Gastroesophageal sphincter (tissue), 4 donors: ENCODE measurements at places on chromosomes 6 and 20.

- no peak for ATAC-seq
- peaks cover 25% of the 10 kb centered on the region for H3K27me3 ChIP-seq
- H3K27ac ChIP-seq = no peak overlapping the region
- H3K4me1 ChIP-seq = peaks cover 11% of the 10 kb centered on the region
Observed at GRCh38 chr20:58212636-58213035, 15.8 kb downstream of the ANKRD60 start.

DNA sequence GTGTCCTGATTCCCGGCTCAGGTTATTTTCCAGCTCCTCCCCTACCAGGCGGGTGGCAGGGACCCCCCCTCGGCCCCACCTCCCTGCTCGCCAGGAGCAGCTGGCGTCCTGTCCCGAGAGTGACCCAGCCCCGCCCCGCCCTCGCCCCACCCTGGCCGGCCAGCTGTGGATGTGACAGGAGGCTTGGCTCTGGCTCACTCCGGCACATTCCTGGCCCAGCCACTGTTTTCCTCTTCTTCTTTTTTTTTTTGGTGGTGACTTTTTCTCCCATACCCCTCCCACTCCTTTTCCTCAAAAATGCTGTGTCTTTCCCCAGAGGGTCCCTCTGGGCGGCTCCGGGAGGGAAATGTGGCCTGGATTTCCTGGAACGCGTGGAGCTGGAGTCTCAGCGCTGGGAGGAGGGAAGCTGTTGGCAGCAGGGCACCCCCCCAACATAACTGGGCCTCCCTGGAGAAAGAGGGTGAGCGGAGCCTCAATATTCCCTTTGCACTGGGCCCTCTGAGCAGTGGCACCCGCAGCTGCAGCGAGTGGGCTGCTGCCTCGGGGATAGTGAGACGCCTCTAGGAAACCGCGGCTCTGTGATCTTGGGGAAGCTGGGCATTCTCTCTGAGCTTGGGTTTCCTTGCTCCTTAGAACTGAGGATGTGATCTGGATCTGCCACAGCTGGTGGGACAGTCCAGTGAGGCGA lies 28.3 kb upstream of the CSNK2A1 start:
- peak; percentile 75 for ATAC-seq
- H3K36me3 ChIP-seq = no peaks in the 10 kb centered on the region
- peaks cover 9% of the 10 kb centered on the region for H3K4me1 ChIP-seq
- peak overlapping the region; percentile 42 for H3K27ac ChIP-seq

DNA sequence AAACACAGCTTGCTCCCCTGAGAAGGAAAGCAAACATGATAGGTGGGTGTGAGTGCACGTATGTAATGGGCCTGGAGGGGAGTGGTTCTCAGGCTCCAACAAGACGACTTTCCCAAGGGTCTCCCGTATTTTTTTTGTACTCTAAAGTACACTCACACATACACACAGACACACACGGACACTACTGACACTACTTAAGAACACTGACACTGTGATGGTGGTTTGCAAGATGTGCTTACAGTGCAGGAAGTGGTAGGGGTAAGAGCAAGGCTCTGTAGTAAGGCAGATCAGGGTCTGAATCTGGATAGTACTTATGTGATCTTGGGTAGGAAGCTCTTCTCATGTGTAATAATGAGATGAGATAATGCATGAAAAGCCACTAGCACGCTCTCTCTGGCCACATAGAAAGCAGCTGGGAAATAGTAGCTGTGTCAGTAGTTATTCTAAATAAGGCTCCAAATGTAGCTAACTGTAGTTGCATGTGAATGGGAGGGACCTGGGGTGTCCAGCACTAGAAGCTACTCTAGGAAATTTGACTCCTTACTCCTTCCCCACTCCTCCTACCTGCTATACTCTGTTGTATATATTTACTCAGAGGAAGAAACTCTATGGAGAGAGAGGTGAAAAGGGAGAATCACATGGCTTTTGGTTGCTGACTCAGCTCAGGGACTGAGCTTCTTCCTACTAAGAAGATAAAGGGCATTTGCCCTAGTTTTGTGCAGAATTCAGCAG lies 8.4 kb upstream of the ZBTB24 start:
- no peak for ATAC-seq
- no peak overlapping the region for H3K4me3 ChIP-seq
- no peaks in the 10 kb centered on the region for H3K27me3 ChIP-seq
- no peak overlapping the region for H3K27ac ChIP-seq

DNA sequence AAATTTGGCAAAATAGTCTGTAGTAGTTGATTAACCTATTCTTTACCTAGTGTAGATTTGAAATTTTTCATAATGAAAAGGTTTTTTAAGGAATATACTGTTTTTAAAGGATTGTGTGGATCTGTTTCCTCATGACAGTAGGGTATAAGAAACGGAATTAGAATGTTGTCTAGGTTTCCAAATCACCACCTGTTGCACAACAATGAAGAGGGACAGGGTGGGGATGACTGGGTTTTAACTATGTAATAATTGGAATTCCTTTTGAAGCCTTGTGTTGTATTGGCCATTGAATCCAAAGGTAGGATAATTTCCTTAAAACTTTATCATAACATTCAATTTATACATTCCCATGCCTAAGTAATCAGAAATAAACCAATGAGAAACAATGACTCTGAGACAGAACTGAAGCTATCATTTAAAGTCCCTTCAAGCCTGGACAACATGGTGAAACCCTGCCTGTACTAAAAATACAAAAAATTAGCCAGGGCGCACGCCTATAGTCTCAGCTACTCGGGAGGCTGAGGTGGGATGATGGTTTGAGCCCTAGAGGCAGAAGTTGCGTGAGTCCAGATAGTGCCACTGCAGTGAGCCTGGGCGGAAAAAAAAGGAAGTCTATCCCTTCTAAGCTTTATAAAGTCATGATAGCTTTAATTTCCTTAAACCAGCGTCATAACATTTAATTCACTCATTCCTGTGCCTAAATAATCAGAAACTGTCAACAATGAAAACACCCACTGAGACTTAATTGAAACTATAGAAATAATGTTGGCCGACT lies 18.3 kb upstream of the SLC17A5 start:
- peaks cover 6% of the 10 kb centered on the region for H3K4me1 ChIP-seq
- no peak for ATAC-seq
- no peak overlapping the region for H3K4me3 ChIP-seq
- H3K27ac ChIP-seq = no peak overlapping the region
- no peaks in the 10 kb centered on the region for H3K36me3 ChIP-seq

GRCh38 chr20:5434116-5434515 lies 117.4 kb upstream of the PROKR2 start:
- H3K27ac ChIP-seq = no peak overlapping the region
- no peaks in the 10 kb centered on the region for H3K36me3 ChIP-seq
- no peak for ATAC-seq
- H3K4me1 ChIP-seq = no peaks in the 10 kb centered on the region
- H3K27me3 ChIP-seq = peaks cover 9% of the 10 kb centered on the region

DNA sequence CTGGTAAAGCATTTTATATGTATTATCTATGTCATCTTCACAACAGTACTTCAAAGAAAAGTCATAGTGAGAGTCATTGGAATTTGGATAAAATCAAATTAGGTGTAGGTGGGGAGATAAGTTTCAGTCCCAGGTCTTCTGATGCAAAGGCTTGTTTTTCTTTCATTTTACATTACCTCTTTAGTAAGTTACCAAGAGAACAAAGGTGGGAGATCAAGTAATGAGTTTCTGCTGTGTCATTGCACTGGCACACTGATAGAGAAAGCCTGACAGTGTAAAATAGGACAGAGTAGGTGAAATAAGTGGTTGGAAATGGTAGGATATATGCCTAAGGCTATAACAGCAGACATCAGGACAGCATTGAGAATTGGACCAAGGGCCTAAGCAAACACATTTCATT lies 250.4 kb downstream of the NKAIN2 start:
- H3K27ac ChIP-seq = no peak overlapping the region
- no peaks in the 10 kb centered on the region for H3K36me3 ChIP-seq
- H3K27me3 ChIP-seq = no peaks in the 10 kb centered on the region
- no peak for ATAC-seq

DNA sequence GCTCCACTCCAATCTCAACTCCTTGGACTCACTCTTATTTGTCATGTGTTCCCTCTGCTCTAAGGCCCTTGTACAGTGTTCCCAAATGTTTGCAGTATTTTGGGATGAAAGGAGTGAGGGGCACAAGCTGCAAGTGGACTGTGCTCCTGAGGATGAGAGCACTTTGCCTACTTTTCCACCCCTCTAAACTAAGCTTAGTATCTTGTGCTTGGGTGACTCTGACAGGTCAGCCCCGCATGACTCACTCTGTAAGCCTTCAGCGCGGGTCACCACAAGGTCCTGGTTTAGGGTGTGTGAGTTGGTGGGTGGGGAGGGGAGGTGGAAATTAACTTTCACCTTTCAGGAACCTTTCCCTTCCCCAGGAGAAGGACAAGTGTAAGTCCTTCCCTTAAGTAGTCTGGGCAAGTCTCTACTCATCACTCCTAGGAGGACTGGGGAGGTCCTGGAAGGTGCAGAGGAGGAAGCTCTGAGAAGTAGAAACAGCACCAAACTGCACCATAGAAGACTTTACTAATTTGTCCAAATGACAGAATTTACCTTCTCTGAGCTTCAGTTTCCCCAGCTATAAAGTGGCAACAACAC lies 68.8 kb upstream of the EPB41L1 start:
- H3K4me3 ChIP-seq = no peak overlapping the region
- no peaks in the 10 kb centered on the region for H3K4me1 ChIP-seq
- H3K27ac ChIP-seq = no peak overlapping the region
- no peaks in the 10 kb centered on the region for H3K36me3 ChIP-seq
- peaks cover 48% of the 10 kb centered on the region for H3K27me3 ChIP-seq

- no peak overlapping the region for H3K27ac ChIP-seq
- no peaks in the 10 kb centered on the region for H3K4me1 ChIP-seq
- H3K36me3 ChIP-seq = no peaks in the 10 kb centered on the region
- no peaks in the 10 kb centered on the region for H3K27me3 ChIP-seq
Observed at GRCh38 chr6:118029967-118030366, 122.9 kb downstream of the SLC35F1 start.

DNA sequence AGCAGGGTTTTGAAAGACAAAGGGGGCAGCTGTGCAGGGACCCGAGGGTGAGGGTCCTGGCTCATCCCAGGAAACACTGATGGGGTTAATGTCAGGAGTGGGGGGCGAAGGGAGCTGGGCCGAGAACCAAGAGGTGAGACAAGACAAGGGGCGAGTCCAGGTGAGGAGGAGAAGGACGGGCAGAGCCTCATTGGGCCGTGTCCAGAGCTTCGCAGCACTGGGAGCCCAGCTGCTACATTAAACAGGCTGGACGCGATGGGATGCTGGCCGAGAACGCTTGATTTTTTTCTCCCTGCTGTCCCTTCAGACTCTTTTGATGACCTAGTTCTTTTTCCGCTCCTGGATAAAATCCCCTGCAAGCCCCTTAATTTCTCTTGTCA lies 172.8 kb upstream of the SNX9 start:
- peaks cover 30% of the 10 kb centered on the region for H3K36me3 ChIP-seq
- ATAC-seq = peak; percentile 54
- peak overlapping the region; percentile 31 for H3K4me3 ChIP-seq
- no peaks in the 10 kb centered on the region for H3K4me1 ChIP-seq
- no peaks in the 10 kb centered on the region for H3K27me3 ChIP-seq

- peak; percentile 78 for ATAC-seq
- H3K36me3 ChIP-seq = no peaks in the 10 kb centered on the region
- no peaks in the 10 kb centered on the region for H3K27me3 ChIP-seq
- H3K4me1 ChIP-seq = no peaks in the 10 kb centered on the region
Observed at GRCh38 chr6:138692058-138692977, 81.3 kb upstream of the CCDC28A start.

DNA sequence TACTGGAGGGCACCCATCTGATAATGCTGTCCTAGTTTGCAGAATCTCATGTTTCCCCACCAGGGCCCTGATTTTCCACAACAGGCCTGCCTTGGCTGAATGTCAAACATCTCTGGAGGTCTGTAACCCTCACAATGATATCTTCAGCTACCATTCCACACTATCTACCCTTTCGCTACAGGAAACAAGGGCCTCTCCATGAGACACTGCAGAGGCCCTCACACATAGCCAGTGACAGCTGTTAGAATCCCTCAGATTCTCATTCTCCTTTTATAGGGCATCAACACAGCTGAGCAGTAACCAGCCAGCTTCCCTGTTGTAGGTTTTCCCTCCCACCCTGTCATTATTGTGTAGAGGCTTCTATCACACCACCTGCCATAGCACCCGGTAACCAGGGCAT lies 29.6 kb upstream of the MICB start:
- no peak for ATAC-seq
- H3K27me3 ChIP-seq = no peaks in the 10 kb centered on the region
- H3K4me3 ChIP-seq = no peak overlapping the region
- H3K36me3 ChIP-seq = no peaks in the 10 kb centered on the region
- no peaks in the 10 kb centered on the region for H3K4me1 ChIP-seq
- no peak overlapping the region for H3K27ac ChIP-seq

GRCh38 chr20:406200-407132 lies 1.6 kb upstream of the RBCK1 start:
- no peaks in the 10 kb centered on the region for H3K27me3 ChIP-seq
- no peak for ATAC-seq
- H3K4me3 ChIP-seq = no peak overlapping the region
- H3K27ac ChIP-seq = peak overlapping the region; percentile 98

DNA sequence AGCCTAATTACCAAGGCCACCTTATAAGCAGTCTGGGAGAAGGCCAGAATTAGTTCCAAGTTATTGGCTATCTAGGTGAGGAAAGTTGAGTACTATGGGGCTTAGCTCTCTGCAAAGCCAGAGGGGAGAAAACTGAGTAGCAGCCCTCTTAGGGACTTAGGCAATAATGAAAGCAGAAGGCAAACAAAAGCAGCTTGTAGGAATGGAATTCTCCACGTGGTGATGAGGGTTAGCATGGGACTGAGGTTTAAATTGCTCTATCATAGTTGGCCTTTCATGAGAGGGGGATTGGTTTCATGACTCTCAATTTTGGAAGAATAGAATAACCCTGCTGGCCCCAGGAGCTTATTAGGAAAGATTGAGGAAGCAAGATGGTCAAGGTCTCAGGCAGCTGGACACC lies 7.0 kb upstream of the UBE2J1 start:
- H3K4me1 ChIP-seq = no peaks in the 10 kb centered on the region
- no peaks in the 10 kb centered on the region for H3K36me3 ChIP-seq
- no peaks in the 10 kb centered on the region for H3K27me3 ChIP-seq
- H3K4me3 ChIP-seq = no peak overlapping the region

- H3K27ac ChIP-seq = no peak overlapping the region
- no peak overlapping the region for H3K4me3 ChIP-seq
- no peaks in the 10 kb centered on the region for H3K27me3 ChIP-seq
- H3K36me3 ChIP-seq = no peaks in the 10 kb centered on the region
Observed at GRCh38 chr6:129251669-129252376, 368.9 kb downstream of the LAMA2 start.

- H3K36me3 ChIP-seq = no peaks in the 10 kb centered on the region
- no peaks in the 10 kb centered on the region for H3K27me3 ChIP-seq
- no peak for ATAC-seq
- H3K4me3 ChIP-seq = no peak overlapping the region
- no peak overlapping the region for H3K27ac ChIP-seq
Observed at GRCh38 chr6:10210052-10210451, 204.8 kb downstream of the TFAP2A start.

GRCh38 chr6:39452306-39453145 lies 130.0 kb upstream of the KCNK16 start:
- H3K36me3 ChIP-seq = no peaks in the 10 kb centered on the region
- H3K4me3 ChIP-seq = no peak overlapping the region
- no peak for ATAC-seq
- H3K27ac ChIP-seq = no peak overlapping the region

- H3K27ac ChIP-seq = no peak overlapping the region
- peaks cover 3% of the 10 kb centered on the region for H3K27me3 ChIP-seq
- no peak overlapping the region for H3K4me3 ChIP-seq
- H3K36me3 ChIP-seq = no peaks in the 10 kb centered on the region
Observed at GRCh38 chr6:139014945-139015344, 13.6 kb upstream of the ABRACL start.
